ENCODE measurements at places on chromosomes 4 and X. TPM values are rescaled to one million over a fixed set of nuclear protein-coding genes. Genes with fewer than 3 reads are reported as not detected.

- H3K4me1 ChIP-seq = no peaks in the 10 kb centered on the region
- no peak for DNase-seq
- H3K4me3 ChIP-seq = no peak overlapping the region
- no peaks in the 10 kb centered on the region for H3K36me3 ChIP-seq
These were observed 50.0 kb downstream of the IGSF1 start for GRCh38 chrX:131239057-131239456.

The PAGE2B gene
- total RNA-seq = not detected

DNA sequence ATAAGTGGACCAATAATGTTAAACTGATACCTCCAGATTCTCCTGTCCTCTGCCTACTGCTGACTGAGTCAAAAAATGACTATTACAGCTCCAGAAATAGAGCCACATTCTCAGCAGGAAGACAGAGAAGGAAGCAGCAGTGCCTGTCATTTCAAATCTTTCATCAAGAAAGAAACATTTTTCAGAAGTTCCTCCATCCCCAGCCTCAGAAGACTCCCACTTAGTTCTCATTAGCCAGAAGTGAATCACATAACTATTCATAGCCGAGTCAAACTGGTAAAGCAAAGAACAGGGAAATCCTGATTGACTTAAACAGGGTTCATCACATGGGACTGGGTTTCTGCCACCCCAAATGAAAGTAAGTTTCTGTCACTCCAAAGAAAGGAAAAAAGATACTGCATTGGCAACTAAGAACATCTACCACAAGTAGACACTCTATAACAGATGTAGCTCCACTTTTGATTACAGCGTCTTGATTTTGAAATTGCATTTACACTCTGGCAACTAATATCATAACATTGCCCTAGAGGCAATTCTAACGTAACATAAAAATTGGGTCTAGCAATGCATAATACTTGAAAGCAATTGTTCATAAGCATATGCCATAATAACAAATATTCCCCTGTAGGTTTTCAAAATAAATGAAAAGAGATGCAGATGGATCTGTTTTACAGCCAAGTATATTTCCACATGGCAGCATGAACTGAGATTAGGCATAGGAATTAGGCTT lies 599.8 kb downstream of the GALNTL6 start:
- no peaks in the 10 kb centered on the region for H3K27me3 ChIP-seq
- no peaks in the 10 kb centered on the region for H3K36me3 ChIP-seq
- peaks cover 5% of the 10 kb centered on the region for H3K4me1 ChIP-seq
- no peak overlapping the region for H3K4me3 ChIP-seq
- no peak overlapping the region for H3K27ac ChIP-seq
- DNase-seq = no peak

The GABRA4 gene
- total RNA-seq = not detected

GRCh38 chr4:108772402-108772801 lies 9.5 kb upstream of the ETNPPL start:
- H3K27ac ChIP-seq = no peak overlapping the region
- no peaks in the 10 kb centered on the region for H3K27me3 ChIP-seq

The C1QTNF7 gene
- not detected for total RNA-seq

- no peaks in the 10 kb centered on the region for H3K4me1 ChIP-seq
- H3K27ac ChIP-seq = no peak overlapping the region
- H3K27me3 ChIP-seq = no peaks in the 10 kb centered on the region
- H3K4me3 ChIP-seq = no peak overlapping the region
- H3K36me3 ChIP-seq = no peaks in the 10 kb centered on the region
These were observed 36.9 kb upstream of the RASGEF1B start for GRCh38 chr4:81508411-81509185.

The IL13RA2 gene
- total RNA-seq = 0.54 TPM
